ENCODE measurements at places on chromosomes 1 and 21.

DNA sequence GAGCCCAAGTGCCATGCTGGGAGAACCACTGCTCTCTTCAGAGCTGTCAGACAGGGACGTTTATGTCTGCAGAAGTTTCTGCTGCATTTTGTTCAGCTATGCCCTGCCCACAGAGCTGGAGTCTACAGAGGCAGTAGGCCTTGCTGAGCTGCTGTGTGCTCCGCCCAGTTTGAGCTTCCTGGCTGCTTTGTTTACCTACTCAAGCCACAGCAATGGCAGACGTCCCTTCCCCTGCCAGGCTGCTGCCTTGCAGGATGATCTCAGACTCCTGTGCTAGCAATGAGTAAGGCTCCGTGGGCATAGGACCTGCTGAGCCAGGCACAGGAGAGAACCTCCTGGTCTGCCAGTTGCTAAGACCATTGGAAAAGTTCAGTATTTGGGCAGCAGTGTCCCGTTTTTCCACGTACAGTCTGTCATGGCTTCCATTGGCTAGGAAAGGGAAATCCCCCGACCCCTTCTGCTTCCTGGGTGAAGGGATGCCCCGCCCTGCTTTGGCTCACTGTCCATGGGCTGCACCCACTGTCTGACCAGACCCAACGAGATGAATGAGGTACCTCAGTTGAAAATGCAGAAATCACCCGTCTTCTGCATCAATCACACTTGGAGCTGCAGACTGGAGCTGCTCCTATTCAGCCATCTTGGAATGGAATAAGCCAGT is 31.9 kb downstream of the CYP4B1 start:
- no peak for DNase-seq

GRCh38 chr1:87927391-87928280 is 599.0 kb downstream of the LMO4 start:
- DNase-seq, result no peak

GRCh38 chr1:73100216-73100615 is 817.9 kb upstream of the NEGR1 start:
- no peak for DNase-seq

- no peak for DNase-seq
Measured at GRCh38 chr1:184393962-184394361, 7.1 kb downstream of the C1orf21 start.

GRCh38 chr1:59046134-59046533 is 250.8 kb upstream of the FGGY start:
- DNase-seq, result no peak
